ENCODE measurements at places on chromosomes 3 and 15.

GRCh38 chr3:24199775-24200247, 254.7 kb downstream of the NR1D2 start:
- no peak for DNase-seq

DNA sequence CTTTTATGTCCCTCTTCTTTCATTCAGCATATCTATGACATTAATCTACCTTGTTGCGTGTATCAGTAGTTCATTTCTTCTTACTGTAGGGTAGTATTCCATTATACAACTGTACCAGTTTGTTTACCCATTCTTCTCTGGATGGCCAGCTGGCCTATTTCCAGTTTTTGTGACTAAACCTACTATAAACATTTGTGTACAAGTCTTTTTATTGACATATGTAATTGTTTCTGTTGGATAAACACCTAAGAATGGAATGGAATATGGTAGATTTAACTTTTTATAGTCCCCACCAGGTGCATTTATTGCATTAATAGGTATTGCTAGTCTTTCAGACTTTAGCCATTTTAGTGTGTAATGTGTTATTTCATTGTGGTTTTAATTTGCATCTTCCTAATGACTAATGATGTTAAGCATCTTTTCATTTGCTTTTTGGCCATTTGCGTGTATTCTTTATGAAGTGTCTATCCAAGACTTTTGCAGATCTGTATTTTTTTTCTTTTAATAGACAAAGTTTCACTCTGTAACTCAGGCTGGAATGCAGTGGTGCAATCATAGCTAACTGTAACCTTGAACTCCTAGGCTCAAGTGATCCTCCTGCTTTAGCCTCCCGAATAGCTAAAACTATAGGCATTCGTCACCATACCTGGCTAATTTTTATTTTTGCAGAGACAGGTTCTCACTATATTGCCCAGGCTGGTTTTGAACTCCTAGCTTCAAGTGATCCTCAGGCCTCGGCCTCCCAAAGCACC, 41.9 kb upstream of the XRN1 start:
- DNase-seq, result no peak

DNA sequence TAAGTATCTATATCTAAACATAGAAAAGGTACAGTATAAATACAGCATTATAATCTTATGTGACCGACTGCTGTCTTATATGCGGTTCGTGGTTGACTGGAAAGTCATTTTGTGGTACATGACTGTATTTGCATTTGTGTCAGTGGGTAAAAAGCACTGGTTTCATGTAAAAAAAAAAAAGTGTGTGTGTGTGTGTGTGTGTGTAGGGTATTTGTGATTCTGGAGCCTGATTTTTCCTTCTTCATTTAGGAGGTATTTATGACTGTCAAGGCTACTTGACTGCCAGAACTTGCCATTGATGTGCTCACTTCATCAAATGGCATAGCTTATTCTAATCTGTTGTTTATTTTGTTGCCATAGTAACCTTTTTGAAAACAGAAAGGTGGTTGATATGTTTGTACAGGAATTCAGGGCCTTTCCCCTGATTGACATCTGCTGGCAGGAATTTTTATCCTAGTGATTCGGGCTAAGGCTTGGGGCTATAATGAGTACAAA, 63.2 kb downstream of the AKAP13 start:
- DNase-seq, result no peak

DNA sequence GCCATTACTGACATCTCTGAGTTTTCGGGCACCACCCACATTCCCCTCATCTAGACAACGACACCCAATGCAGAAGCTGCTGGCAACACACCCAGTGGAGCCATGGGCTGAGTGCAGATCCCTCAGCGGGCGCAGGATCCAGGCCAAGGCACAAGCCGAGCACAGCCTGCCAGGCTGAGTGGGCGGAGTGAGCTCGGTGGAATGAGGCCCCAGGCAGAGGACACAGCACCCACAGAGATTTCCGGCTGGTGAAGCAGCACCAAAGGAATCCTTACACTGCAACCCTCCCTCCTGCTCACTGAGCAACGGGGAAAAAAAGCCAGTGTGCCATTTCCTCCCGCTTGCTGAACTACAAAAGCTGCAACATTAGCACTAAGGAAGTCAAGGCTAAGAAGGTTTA, 34.3 kb downstream of the ZMAT3 start:
- DNase-seq, result no peak

Data from NCI-H187 treated with DMSO at 0.1 percent for 48 hours (cell line).